Activated T-helper 2 cell treated with anti-CD3 and anti-CD28 coated beads, Interferon-gamma antibody, Interleukin-2, Interleukin-4, amounts not matched to agents 10 μg/mL and 5 μg/mL and 100 μg/mL, durations not matched to agents 14 hours and 24 hours and 36 hours (primary cell): ENCODE measurements at places on chromosomes 12 and 14.

GRCh38 chr12:52436000-52436827 is 2.0 kb upstream of the KRT75 start:
- peaks cover 2% of the 10 kb centered on the region for H3K27me3 ChIP-seq
- no peak overlapping the region for H3K27ac ChIP-seq
- H3K36me3 ChIP-seq: no peaks in the 10 kb centered on the region
- no peak for DNase-seq
- no peaks in the 10 kb centered on the region for H3K4me1 ChIP-seq

DNA sequence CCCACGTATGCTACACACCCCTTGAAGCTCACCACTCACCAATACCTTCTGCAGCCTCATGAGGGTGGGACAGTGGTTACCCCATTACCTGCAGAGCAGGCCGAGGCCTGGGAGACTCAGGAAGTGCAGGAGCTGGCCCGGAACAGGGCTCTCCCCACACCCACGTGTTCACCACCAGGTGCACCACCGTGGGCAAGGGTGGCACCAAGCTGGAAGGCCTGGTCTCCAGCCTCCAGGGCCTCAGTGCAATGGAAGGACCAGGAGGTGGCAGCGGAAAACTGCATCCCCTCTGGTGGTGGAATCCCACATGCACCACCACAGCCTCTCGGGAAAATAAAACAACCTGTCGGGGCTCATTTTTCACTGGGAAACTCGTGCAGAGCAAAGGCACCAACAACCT is 36.4 kb downstream of the ITPK1 start:
- H3K4me1 ChIP-seq: peaks cover 27% of the 10 kb centered on the region
- H3K4me3 ChIP-seq: no peak overlapping the region
- no peak for DNase-seq

GRCh38 chr12:113537046-113537750 is 65.5 kb upstream of the LHX5 start:
- no peaks in the 10 kb centered on the region for H3K36me3 ChIP-seq
- H3K27me3 ChIP-seq: no peaks in the 10 kb centered on the region
- H3K4me3 ChIP-seq: no peak overlapping the region
- H3K27ac ChIP-seq: no peak overlapping the region
- no peaks in the 10 kb centered on the region for H3K4me1 ChIP-seq

DNA sequence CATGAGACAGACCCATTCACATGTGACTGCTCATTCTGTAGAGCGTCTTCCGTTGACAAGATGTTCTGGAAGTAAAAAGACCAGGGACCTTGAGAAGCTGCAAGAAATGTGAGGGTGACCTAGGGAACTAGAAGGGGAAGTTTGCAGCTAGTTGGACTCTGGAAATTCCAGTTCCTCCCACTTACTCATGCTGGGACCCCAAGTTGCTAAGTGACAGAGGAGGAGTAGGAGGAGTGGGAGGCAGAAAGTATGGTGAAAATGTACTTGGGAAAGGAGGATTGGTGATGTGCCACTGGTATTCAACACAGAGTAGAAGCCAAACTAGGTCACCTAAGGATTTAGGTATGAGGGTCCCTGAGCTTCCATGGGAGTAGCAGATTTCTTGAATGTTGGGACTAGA is 132.4 kb downstream of the KCNA5 start:
- no peak overlapping the region for H3K27ac ChIP-seq
- H3K4me3 ChIP-seq: no peak overlapping the region
- no peaks in the 10 kb centered on the region for H3K4me1 ChIP-seq

- DNase-seq: no peak
- H3K36me3 ChIP-seq: no peaks in the 10 kb centered on the region
- no peaks in the 10 kb centered on the region for H3K4me1 ChIP-seq
- no peak overlapping the region for H3K27ac ChIP-seq
- no peaks in the 10 kb centered on the region for H3K27me3 ChIP-seq
Measured at GRCh38 chr14:81797315-81797714, 263.7 kb upstream of the SEL1L start.

DNA sequence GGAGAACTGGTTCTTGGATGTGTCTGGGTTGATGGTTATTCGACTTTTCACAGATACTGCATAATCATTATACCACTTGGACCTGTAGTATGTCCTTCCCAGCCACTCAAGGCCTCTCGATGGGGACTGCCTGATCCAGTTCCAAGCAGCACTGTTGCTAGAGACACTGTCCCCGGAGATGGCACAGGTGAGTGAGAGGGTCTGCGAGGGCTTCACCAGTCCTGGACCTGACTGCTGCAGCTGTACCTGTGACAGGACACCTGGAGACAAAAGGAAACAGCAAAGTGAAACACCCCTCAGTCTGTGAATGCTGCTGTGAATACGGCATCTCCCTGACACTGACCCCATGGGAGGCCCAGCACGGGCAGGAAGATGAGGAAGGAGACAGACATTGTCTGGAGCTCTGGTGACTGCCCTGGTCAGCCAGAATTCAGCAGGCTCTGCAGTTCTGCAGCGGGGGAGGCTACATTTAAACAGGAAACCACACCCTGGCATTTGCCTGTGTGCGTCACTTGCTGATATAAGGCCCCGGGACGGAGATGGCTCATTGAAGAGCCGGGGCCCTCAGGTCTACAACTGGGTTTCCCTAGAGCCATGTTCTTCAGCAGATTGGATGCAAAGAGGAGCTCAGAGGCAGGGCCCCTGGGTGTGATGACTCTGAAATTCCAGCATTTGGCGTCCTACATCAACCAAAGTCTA is 413.6 kb downstream of the TMEM121 start:
- peaks cover 6% of the 10 kb centered on the region for H3K27me3 ChIP-seq
- H3K27ac ChIP-seq: no peak overlapping the region
- DNase-seq: peak; percentile 4
- peaks cover 6% of the 10 kb centered on the region for H3K36me3 ChIP-seq
- peaks cover 1% of the 10 kb centered on the region for H3K4me1 ChIP-seq

DNA sequence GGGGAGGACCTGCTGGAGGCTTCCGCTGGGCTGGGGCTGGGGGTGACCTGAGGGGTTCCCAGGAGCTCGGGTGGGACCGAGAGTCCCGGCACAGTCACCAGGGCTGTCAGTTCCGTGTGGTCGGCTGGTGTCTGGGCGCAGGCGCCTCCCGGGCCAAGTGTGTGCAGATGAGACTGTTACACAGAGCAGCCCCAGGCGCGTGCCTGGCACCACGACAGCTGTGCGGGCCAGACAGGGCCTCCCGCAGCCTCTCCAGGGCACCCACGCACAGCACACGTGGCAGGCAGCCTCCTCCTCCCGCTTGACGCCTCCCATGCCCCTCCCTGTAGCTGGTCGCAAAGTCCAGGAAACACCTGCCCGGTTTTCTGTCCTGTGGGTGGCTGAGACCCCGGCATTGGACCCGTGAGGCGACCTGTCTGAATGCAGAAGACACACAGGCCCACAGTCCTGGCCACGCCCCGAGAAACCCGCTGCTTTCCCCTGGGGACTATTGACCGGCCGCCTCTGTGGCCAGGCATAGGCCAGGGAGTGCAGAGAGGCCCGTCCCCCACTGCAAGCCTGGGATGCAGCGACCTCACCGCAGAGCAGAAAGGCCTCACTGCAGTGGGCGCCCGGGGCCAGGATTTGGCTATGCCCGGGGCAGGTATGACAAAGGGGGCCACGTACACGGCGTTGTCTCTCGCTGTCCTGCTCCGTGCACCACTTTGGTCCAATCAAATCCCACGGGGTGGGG is 12.1 kb upstream of the GALNT9 start:
- no peaks in the 10 kb centered on the region for H3K4me1 ChIP-seq
- H3K27me3 ChIP-seq: peaks cover 6% of the 10 kb centered on the region
- no peak for DNase-seq

- peaks cover 15% of the 10 kb centered on the region for H3K27me3 ChIP-seq
Measured at GRCh38 chr12:95857156-95857555, 1.6 kb upstream of the SNRPF start.

DNA sequence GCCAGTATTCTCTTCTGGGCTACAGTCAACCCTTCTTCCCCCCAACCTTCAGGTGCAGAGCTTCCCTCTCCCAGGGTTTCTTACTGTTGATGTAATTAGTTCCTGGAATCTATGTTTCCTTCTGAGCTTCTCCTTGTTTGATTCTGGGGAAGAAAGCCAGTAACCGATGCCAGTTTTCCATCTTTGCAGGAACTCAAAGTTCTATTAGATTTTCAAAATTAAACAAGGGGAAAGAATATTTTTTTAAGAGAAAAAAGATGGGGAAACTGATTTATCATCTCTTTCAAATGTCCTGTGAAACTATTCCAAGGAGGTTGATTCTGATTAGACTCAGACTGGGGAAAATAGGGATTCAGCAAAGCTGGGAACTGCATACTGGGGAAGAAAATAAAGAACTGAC is 17.9 kb upstream of the FAM234B start:
- no peak overlapping the region for H3K27ac ChIP-seq
- no peak for DNase-seq
- H3K36me3 ChIP-seq: no peaks in the 10 kb centered on the region
- peaks cover 31% of the 10 kb centered on the region for H3K27me3 ChIP-seq
- H3K4me3 ChIP-seq: no peak overlapping the region

GRCh38 chr14:26170885-26171284 is 426.9 kb downstream of the NOVA1 start:
- H3K27ac ChIP-seq: no peak overlapping the region
- H3K36me3 ChIP-seq: no peaks in the 10 kb centered on the region
- H3K4me1 ChIP-seq: no peaks in the 10 kb centered on the region
- H3K4me3 ChIP-seq: no peak overlapping the region
- no peaks in the 10 kb centered on the region for H3K27me3 ChIP-seq
- DNase-seq: no peak

- no peak overlapping the region for H3K4me3 ChIP-seq
- H3K4me1 ChIP-seq: no peaks in the 10 kb centered on the region
- H3K27ac ChIP-seq: no peak overlapping the region
- H3K36me3 ChIP-seq: peaks cover 12% of the 10 kb centered on the region
- no peaks in the 10 kb centered on the region for H3K27me3 ChIP-seq
- no peak for DNase-seq
Measured at GRCh38 chr14:101927859-101928258, 36.5 kb upstream of the DYNC1H1 start.

- no peak overlapping the region for H3K27ac ChIP-seq
- DNase-seq: no peak
- H3K4me3 ChIP-seq: no peak overlapping the region
- H3K27me3 ChIP-seq: peaks cover 20% of the 10 kb centered on the region
Measured at GRCh38 chr14:98966016-98966415, 306.0 kb downstream of the BCL11B start.

DNA sequence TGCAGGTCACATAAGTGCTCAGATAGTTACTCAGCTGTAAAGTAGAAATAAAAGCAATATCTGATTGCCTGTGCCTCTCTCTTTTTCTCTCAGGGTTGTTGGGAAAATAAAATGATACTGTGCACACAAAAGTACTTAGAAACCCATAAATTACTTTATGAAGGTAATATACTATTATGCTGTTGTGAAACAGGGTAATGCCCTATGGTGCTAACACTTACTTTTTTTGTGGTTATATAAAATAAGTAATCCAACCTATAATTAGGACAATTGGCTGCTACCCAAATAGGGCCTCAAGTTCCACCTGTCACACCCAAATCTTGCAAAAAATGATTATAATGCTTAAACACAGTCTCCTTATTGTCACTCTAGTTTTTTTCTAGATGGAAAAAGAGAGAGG is 50.6 kb downstream of the DAAM1 start:
- H3K4me1 ChIP-seq: peaks cover 2% of the 10 kb centered on the region
- H3K27ac ChIP-seq: no peak overlapping the region
- no peak for DNase-seq
- H3K36me3 ChIP-seq: no peaks in the 10 kb centered on the region
- H3K4me3 ChIP-seq: no peak overlapping the region

DNA sequence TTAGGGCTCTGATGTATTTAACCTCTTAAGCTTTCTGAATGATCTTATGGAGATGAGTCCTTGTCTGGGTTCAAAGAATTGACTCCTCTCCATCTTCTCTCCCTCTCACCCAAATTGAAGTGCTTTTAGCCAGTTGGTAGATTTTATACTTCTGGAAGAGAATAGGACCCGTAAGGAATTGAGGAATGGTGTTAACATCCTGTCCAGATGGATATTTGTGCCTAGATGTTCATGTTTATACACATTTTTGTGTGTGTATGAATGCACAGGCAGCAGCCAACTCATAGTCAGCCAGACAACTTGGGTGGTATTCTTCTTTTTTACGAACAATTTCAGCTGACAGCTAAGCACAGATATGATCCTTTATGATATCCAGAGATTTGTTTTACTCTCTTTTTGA is 449.6 kb upstream of the RGS6 start:
- H3K4me1 ChIP-seq: peaks cover 35% of the 10 kb centered on the region
- no peak overlapping the region for H3K27ac ChIP-seq
- no peak overlapping the region for H3K4me3 ChIP-seq

DNA sequence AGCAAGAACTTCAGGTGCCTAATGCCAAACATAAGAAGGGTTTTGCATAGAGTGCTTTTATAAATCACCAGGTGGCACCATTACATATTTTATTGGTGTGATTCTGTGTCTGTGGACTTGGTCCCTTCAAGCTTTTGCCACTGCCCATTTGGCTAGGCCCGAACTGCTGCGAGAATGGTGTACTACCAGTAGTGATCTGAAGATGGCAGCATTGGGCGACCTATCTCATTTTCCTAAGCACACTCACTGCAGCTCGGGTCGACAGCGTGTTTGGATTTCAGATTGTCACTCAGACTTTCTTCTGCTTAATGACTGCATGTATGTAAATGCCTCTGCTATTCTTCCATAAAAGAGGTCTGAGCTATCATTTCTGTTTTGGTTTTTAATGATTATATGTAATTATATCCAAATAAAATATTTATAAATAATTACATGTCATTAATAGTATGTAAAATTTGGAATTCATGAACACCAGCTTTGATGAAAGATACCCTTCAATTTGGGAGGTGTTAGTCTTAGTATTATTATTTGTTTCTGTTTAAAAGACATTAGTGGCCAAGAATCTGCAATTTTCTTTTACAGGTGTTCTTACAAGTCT is 78.5 kb downstream of the TPH2 start:
- H3K36me3 ChIP-seq: no peaks in the 10 kb centered on the region
- H3K4me1 ChIP-seq: no peaks in the 10 kb centered on the region
- DNase-seq: peak; percentile 36

DNA sequence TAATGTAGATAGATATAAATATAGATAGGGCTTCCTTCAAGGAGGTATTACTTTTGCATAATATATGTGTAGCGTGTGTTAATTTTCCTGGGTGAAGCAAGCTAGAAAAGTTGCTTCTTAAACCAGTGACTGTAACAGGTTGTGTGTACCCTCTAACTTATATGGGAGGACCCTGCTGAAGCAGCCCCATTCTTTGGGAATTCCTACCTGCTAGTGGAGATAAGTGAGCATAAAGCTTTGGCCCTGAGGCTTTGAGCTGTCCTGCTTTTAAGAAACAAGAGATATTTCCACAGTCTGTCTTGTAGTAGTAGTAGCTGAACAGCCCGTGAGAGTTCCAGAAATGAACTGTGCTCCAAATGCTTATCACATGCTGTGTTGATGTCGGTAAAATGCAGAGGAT is 8.6 kb downstream of the RMST start:
- H3K4me1 ChIP-seq: no peaks in the 10 kb centered on the region
- no peaks in the 10 kb centered on the region for H3K36me3 ChIP-seq
- DNase-seq: no peak
- no peak overlapping the region for H3K27ac ChIP-seq
- H3K4me3 ChIP-seq: no peak overlapping the region
- peaks cover 8% of the 10 kb centered on the region for H3K27me3 ChIP-seq
